ENCODE measurements at places on chromosomes 6 and 20. TPM values are rescaled to one million over a fixed set of nuclear protein-coding genes. Genes with fewer than 3 reads are reported as not detected.

DAAM2 gene
- not detected for total RNA-seq

SPATA25 gene
- 0.46 TPM for total RNA-seq

LGSN gene
- total RNA-seq, result not detected

GPX5 gene
- not detected for total RNA-seq

GMPR gene
- not detected for total RNA-seq

CLVS2 gene
- not detected for total RNA-seq

DNA sequence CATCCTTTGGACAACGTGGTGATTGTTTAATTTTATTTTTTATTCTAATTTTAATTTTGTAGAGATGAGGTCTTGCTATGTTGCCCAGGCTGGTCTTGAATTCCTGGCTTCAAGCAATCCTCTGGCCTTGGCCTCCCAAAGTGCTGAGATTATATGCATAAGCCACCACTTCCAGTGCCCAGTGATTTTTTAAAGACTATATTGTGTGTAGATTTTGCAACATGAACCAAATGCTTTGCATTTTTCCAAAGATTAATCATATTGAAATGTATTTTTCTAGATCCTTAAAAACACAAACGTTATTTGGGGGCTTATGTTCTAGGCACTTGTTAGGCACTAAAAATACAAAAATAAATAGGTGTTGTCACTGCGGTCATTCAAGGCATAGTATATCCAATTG, 117.6 kb upstream of the CCN2 start:
- no peaks in the 10 kb centered on the region for H3K4me1 ChIP-seq
- H3K4me3 ChIP-seq, result no peak overlapping the region
- no peak overlapping the region for H3K27ac ChIP-seq
- no peaks in the 10 kb centered on the region for H3K36me3 ChIP-seq

GRCh38 chr6:74742793-74743508, 462.9 kb downstream of the COL12A1 start:
- no peak overlapping the region for H3K4me3 ChIP-seq
- DNase-seq, result no peak
- no peaks in the 10 kb centered on the region for H3K4me1 ChIP-seq
- no peaks in the 10 kb centered on the region for H3K36me3 ChIP-seq
- H3K27me3 ChIP-seq, result no peaks in the 10 kb centered on the region
- no peak overlapping the region for H3K27ac ChIP-seq

GRCh38 chr6:90547991-90548390, 38.9 kb downstream of the MAP3K7 start:
- H3K27me3 ChIP-seq, result no peaks in the 10 kb centered on the region
- no peak for DNase-seq
- peak overlapping the region; percentile 10 for H3K27ac ChIP-seq
- peaks cover 28% of the 10 kb centered on the region for H3K36me3 ChIP-seq
- no peaks in the 10 kb centered on the region for H3K4me1 ChIP-seq
- H3K4me3 ChIP-seq, result no peak overlapping the region

GRCh38 chr6:40295251-40295950, 291.8 kb downstream of the LRFN2 start:
- no peaks in the 10 kb centered on the region for H3K36me3 ChIP-seq
- DNase-seq, result no peak
- H3K4me3 ChIP-seq, result no peak overlapping the region
- H3K4me1 ChIP-seq, result no peaks in the 10 kb centered on the region
- peaks cover 31% of the 10 kb centered on the region for H3K27me3 ChIP-seq

GRCh38 chr6:142138876-142139275, 6.2 kb downstream of the GJE1 start:
- no peak for DNase-seq
- no peak overlapping the region for H3K4me3 ChIP-seq
- H3K4me1 ChIP-seq, result no peaks in the 10 kb centered on the region
- no peak overlapping the region for H3K27ac ChIP-seq

DNA sequence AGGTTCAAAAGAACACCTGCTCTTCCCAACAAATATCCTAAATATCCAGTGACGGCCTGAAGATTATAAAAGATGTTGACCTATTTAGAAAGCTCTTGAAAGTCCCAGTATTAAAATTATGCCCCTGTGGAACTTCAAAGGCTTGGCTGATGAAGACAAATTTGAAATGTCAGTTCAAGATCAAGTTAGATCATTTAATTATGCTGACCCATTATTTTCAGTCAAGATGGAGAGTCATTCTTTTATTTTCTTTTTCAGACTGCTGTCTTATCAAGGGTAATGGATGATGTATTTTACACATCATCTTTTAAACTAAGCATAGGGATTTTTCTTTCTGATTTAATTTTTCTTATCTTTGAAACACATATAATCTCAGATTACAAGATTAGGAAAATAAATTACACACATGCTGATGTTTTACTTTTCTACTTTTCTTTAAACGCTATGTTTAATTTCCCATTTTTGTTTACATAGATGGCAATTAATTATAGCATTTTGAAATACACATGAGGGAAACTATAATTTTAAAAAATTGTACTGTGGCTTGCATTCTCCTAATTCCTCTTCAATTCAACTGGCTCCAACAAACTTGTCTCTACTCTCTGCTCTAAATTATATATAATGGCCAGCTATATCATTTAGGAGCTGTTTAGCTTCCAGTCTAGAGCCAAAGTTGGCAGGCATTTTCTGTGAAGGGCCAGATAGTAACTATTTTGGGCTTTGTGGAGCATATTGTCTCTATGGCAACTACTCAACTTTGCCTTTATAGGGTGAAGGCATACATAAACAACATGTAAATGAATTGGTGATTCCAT, 123.7 kb downstream of the RCAN2 start:
- no peaks in the 10 kb centered on the region for H3K4me1 ChIP-seq
- H3K27me3 ChIP-seq, result peaks cover 16% of the 10 kb centered on the region
- DNase-seq, result no peak
- no peak overlapping the region for H3K27ac ChIP-seq

DNA sequence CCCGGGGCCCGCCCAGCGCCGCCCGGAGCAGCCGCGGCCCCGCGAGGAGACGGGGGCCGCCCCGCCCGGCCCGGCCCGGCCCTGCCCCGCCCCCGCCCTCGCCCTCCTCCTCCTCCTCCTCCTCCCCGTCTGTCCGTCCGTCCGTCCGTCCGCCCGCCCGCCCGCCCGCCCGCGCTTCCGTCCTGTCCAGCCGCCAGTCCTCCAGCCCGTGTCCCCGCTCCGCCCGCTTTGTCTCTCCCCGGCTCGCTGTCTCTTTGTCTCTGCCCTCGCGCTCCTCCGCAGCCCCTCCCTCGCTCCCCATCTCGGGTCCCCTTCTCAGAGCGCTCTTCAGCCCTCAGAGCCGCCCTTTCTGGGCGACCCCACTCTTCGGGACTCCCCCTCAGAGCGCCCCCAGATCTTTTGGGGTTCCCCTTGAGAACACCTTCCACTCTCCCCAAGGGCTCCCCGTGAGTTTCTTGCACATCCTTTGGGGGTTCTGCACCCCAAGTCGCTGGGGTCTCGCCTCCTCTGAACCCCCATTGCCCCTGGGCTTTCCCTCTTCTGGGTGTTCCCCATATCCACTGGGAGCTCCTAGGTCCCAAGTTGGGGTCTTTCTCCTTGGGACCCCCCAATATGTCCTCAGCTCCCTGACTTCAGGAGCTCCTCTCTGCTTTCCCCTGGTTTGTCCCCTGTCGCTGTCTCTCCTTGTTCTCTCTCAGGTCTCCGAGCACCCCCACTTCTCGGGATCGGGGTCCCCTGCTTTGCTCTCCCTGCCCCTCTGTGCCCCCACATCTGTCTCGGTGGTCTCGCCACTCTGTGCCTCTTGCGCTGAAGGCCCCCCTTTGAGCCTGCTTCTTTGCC, 79.5 kb upstream of the MYL9 start:
- peaks cover 58% of the 10 kb centered on the region for H3K4me1 ChIP-seq
- H3K4me3 ChIP-seq, result peak overlapping the region; percentile 98
- H3K27ac ChIP-seq, result peak overlapping the region; percentile 82
- no peaks in the 10 kb centered on the region for H3K36me3 ChIP-seq
- H3K27me3 ChIP-seq, result no peaks in the 10 kb centered on the region

- H3K27ac ChIP-seq, result peak overlapping the region; percentile 100
- H3K4me3 ChIP-seq, result peak overlapping the region; percentile 68
- DNase-seq, result no peak
- H3K36me3 ChIP-seq, result peaks cover 18% of the 10 kb centered on the region
- no peaks in the 10 kb centered on the region for H3K27me3 ChIP-seq
- peaks cover 52% of the 10 kb centered on the region for H3K4me1 ChIP-seq
Observed at GRCh38 chr6:149094934-149095351, 222.6 kb upstream of the TAB2 start.

- no peaks in the 10 kb centered on the region for H3K27me3 ChIP-seq
- peaks cover 54% of the 10 kb centered on the region for H3K4me1 ChIP-seq
- DNase-seq, result peak; percentile 64
- H3K27ac ChIP-seq, result no peak overlapping the region
- H3K4me3 ChIP-seq, result no peak overlapping the region
Observed at GRCh38 chr20:32521780-32522525, 63.2 kb downstream of the NOL4L start.

- H3K4me1 ChIP-seq, result no peaks in the 10 kb centered on the region
- no peaks in the 10 kb centered on the region for H3K27me3 ChIP-seq
- H3K4me3 ChIP-seq, result no peak overlapping the region
- no peak overlapping the region for H3K27ac ChIP-seq
- H3K36me3 ChIP-seq, result peaks cover 23% of the 10 kb centered on the region
Observed at GRCh38 chr6:131005439-131006016, 57.5 kb downstream of the EPB41L2 start.

Data from activated T-cell treated with anti-CD3 and anti-CD28 coated beads, Interleukin-2, amount 50 U/mL, for 72 hours (primary cell).